T-helper 2 cell treated with Interferon-gamma antibody and Interleukin-4, amounts not matched to agents 100 ng/mL and 5 ng/mL, for 36 hours (primary cell): ENCODE measurements at places on chromosomes 7 and 10. TPM values are rescaled to one million over a fixed set of nuclear protein-coding genes. Genes with fewer than 3 reads are reported as not detected.

Gene SPDYE3
- total RNA-seq, result not detected in 2 replicates

Gene DBF4
- 65.4 and 65.5 TPM in 2 replicates for total RNA-seq

Gene HYAL4
- not detected in 2 replicates for total RNA-seq

Gene MAD1L1
- 130 and 133 TPM in 2 replicates for total RNA-seq

Gene SEMA3A
- 0.59 and 0.66 TPM in 2 replicates for total RNA-seq

Gene IDI2
- not detected in 2 replicates for total RNA-seq

Gene FGL2
- 3.8 and 5.2 TPM in 2 replicates for total RNA-seq

Gene CYP3A4
- total RNA-seq, result not detected in 2 replicates

Gene PEX1
- 13.5 and 14.0 TPM in 2 replicates for total RNA-seq

Gene UBE3C
- 69.1 and 71.0 TPM in 2 replicates for total RNA-seq

Gene SORCS1
- not detected in 2 replicates for total RNA-seq

Gene KCNMA1
- total RNA-seq, result 0.39 TPM in 1 of 2 replicates, not detected in the other

Gene MGAM2
- total RNA-seq, result not detected in 2 replicates
